ENCODE measurements at places on chromosomes 5 and 9. TPM values are rescaled to one million over a fixed set of nuclear protein-coding genes. Genes with fewer than 3 reads are reported as not detected.

Gene FOXB2
- total RNA-seq, result not detected

GRCh38 chr5:180204276-180204819, 4.7 kb downstream of the RASGEF1C start:
- no peak for DNase-seq

GRCh38 chr9:33923079-33923478, 106.1 kb downstream of the UBE2R2 start:
- DNase-seq, result no peak

DNA sequence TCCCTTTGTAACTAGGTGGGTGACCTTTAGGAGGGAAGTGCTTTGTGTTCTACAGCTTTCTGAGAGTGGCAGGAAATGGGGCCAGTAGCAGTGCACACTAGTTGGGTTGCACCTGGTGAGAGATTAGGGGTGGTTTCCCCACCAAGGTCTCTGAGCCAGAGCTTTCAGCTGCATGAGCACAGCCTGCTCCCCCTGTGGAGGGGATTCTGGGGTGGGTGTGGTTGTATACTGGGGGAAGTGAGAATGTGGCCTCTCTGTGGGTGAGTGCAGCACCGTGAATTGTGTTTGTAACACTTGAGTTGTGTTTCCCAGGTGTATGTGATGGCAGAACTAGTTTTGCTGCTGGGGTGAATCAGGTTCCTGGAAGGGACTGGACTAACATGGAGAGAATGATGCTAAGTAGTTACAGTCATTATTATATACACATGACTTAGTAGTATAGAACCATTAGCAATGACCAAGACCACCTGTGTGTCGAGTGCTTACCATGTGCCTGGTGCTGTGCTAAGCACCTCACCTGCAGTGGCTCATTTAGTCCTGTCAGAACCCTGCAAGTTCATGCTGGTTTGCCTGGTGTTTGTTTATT, 11.8 kb upstream of the CXXC5 start:
- DNase-seq, result no peak

DNA sequence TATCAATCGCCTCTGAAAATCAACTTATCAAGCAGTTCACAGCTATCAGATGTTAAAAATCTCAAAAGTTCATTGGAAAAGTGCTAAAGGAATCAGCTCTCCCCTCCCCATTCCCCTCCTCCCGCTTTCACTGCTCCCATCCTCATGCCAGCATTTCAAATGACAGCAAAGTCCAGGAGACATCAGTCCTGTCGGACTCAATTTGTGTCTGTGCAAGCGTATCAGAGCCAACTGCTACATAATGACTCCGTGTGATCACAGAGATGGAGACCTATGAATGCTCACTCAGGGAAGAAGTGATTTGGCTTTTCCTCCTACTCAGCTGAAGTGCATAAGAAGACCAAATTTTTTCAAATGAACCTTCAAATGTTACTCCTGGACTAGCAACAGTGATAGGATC, 937.2 kb upstream of the DMAC1 start:
- no peak for DNase-seq

Gene GDA
- 4.4 TPM for total RNA-seq

DNA sequence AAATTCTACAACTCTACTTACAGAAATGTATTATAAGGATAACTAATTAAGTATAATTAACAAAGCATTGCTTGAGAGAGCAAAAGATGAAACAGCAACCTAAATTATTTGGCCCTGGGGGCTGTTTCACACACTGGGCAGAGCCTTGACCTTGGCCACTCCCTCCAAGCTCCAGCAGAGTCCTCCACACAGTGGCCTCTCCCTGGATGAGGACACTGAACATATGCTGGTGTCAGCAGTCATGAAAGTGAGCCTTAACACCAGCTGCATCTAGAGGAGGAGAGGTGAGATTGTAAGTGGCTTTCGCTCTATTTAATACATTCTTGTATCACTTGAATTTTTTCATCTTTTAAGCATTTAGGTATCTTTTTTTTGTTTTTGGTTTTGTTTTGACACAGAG, 23.3 kb upstream of the ZDHHC12 start:
- no peak for DNase-seq

- DNase-seq, result no peak
Observed at GRCh38 chr5:37710965-37711364, 128.9 kb downstream of the GDNF start.

Gene LCN6
- not detected for total RNA-seq

DNA sequence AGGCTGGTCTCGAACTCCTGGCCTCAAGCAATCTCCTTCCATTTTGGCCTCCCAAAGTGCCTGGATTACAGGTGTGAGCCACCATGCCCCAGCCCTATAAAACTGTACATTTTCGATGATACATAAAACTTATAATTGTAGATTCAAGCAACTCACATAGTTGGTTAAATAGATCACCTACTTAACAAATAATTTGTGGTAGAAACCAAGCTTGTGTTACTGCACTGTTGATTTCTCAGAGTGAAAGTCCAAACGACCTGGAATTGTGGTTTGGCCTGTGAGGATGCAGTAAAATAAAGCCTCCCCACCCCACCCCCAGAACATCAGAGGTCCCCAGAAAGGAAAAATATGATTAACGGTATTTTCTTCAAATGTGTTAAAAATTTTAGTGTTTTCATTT, 92.7 kb downstream of the TRIO start:
- no peak for DNase-seq

Gene CTNND2
- total RNA-seq, result 0.58 TPM

DNA sequence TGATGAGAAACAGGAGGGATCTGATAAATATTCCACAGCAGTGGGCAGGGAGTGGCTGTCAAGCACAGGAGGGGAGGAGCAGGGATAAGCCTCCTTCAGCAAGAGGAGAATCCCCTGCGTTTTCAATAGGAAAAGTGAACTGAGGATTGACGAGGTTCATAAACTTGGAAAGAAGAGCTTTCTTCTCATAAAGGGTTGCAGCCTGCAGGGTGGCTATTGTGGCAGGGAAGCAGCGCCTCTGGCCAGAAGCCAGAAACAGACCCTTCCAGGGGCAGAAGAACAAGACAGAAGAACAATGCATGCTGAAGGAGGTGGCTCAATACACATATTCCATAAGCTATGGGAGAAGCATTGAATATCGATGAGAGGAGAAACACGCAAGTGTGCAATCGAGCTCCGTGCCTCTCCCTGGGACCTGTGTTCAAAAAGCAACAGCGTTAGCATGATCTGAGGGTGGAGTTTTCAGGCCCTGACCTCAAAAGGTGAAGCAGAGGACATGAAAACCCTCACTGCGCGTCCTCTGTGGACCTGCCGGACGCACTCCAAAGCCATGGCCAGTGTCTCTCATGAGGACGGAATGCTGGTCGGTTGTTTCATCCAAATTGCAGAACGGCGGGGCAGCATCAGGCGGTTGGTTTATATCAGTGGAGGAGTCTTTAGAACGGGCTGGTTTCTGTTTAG, 67.6 kb downstream of the ANKRD33B start:
- DNase-seq, result no peak

DNA sequence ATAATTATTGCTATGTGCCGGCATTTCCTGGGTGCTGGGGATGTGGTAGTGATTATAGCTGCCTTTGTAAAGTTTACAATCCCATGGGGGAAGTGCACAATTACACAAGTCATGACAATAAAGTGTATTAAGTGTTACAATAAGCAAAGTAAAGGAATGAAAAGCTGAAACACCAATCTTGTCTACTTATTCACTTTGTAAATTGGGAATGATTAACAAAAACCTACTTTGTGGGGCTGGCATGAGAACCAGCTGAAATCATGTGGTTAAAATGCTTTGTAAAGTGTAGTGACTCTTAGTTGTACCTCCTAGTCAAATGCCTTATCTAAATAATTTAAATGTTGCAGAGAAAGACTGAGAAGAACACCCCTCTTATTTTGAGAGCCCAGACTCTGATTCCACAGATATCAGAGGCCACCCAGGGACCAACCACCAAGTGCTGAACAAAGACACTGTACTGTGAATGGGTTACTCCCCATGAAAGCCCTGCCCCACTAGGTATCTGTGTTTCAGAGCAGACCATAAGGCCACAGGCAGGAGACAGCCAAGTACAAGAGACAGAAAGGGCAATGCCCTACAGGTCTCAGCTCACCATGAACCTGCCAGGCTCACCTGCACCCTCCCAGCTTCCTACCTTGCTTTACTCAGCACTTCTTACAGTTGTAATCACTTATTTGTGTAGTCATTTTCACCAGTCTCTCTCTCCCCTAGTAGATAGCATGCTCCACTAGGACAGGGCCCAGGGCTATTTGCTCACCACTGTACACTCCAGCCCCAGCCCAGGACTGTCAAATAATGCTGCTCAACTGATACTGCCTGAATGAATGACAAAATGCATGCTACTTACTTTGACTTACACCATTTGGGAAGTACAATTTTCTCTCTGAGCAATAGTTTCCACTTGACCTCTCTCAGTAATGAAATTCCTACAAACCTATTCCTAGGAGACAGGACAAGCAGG, 101.6 kb upstream of the APC start:
- DNase-seq, result no peak

Gene TRAF1
- 0.21 TPM for total RNA-seq

Gene SLC25A2
- not detected for total RNA-seq

- no peak for DNase-seq
Observed at GRCh38 chr9:124501771-124502320, 5.4 kb downstream of the NR5A1 start.

Gene GABRA6
- 0.14 TPM for total RNA-seq

GRCh38 chr5:124581738-124582560, 164.5 kb downstream of the ZNF608 start:
- DNase-seq, result no peak

- DNase-seq, result no peak
Observed at GRCh38 chr5:115457571-115457970, 87.0 kb downstream of the FEM1C start.

Gene LCN9
- total RNA-seq, result not detected

DNA sequence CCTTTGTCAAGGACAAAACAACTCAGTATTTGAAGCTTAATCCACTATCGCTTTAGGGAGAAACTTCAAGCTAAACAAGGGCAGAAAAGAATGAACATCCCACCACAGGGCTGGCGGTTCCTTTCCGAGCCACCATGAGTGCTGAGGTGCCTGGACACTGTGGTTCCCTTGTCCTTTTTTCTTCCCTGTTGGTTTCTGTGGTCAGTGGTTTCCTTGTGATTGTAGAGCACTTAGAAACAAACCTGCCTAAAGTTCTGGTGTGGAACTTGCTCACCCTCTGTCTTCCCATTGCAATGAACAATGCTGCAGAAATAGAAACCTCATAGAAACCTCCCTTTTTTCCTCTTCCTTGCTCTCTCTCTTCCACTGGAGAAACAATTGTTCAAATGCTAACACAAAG, 79.3 kb upstream of the TBC1D2 start:
- no peak for DNase-seq

GRCh38 chr9:115590011-115590410, 472.1 kb upstream of the TNC start:
- DNase-seq, result peak; percentile 83

Gene SLC6A18
- not detected for total RNA-seq

Gene DMRT3
- not detected for total RNA-seq

- no peak for DNase-seq
Observed at GRCh38 chr5:171575808-171576207, 156.4 kb downstream of the FGF18 start.

GRCh38 chr9:120950421-120951388, 24.1 kb upstream of the TRAF1 start:
- DNase-seq, result no peak

Gene LCN15
- not detected for total RNA-seq

- peak; percentile 30 for DNase-seq
Observed at GRCh38 chr9:104247899-104248460, 153.9 kb downstream of the SMC2 start.

Gene CBY3
- not detected for total RNA-seq

Gene NMRK1
- total RNA-seq, result 5.8 TPM

Gene PLEKHG4B
- 7.3 TPM for total RNA-seq

- DNase-seq, result no peak
Observed at GRCh38 chr9:118209343-118209742, 505.1 kb downstream of the TLR4 start.

- DNase-seq, result no peak
Observed at GRCh38 chr5:137252512-137252911, 246.6 kb downstream of the SPOCK1 start.

DNA sequence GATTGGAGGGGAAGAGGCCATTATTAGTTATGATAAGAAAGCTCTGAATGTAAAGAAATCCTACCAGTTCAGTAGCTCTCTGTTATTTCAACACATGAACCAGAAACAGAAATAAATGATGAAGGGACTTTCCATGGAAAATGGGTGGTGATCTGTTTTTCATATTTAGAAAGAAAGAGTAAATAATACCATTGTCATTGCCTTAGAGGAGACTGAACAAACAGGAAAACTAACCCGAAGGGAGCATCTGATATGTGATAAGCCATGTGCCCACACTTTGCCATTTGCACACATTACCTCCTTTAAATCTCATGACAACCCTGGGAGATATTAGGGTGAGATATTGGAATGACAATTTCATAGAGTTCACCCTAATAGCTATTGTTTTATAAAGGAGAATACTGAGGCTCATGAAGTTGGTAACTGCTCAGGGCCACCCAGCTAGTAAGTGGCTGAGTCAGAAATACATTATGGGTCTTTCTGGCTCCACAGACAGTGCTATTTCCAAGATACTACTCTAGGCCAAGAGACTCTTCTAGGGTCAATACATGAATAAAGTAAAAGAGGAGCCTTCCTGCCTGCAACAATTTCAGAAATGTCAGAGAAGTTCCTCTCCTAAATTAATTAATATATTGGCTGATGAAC, 111.0 kb upstream of the SLIT3 start:
- no peak for DNase-seq

Gene OLFM1
- 34.9 TPM for total RNA-seq

GRCh38 chr5:124180299-124180874, 566.1 kb downstream of the ZNF608 start:
- DNase-seq, result no peak

GRCh38 chr5:57675236-57675635, 192.6 kb upstream of the ACTBL2 start:
- no peak for DNase-seq

DNA sequence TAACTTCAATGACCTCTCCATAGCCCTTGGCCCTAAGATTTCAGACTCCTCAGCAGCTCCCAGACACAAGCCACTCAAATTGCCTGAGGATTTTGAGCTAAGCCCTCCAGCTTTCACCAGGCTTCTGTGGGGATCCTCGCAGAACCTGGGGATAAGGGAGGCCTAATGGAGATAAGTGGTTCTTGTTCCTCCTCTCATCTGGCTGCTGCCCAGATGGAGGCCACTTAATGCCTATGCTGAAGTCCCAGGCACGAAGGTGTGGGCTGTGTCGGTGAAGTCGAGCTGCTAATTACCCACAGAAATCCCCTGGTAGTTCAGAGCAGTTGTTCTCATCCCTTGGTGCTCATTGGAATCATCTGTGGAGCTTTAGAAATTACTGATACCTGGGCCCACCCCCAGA, 10.3 kb upstream of the FAT2 start:
- no peak for DNase-seq

- no peak for DNase-seq
Observed at GRCh38 chr9:89839449-89839848, 234.6 kb downstream of the GADD45G start.

GRCh38 chr5:28329176-28329575, 1290.8 kb upstream of the CDH9 start:
- no peak for DNase-seq

- DNase-seq, result no peak
Observed at GRCh38 chr5:6684075-6684474, 29.2 kb upstream of the TENT4A start.

All from H4 (cell line).